ENCODE measurements at places on chromosomes 12 and 14.

- no peak for DNase-seq
Observed at GRCh38 chr12:63919756-63920155, 75.3 kb downstream of the SRGAP1 start.

DNA sequence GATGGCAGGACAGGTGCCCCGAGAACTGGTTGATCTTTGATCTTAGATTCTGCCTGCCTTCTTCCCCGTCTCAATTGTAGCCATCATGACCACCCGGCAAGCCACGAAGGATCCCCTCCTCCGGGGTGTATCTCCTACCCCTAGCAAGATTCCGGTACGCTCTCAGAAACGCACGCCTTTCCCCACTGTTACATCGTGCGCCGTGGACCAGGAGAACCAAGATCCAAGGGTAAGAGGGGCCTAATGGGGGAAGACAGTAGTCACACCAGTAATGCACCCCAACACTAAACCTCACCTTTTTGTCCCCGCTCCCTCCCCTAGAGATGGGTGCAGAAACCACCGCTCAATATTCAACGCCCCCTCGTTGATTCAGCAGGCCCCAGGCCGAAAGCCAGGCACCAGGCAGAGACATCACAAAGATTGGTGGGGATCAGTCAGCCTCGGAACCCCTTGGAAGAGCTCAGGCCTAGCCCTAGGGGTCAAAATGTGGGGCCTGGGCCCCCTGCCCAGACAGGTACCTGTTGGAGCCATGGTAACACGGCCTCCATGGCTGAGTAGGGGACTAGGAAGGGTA, 556 bp downstream of the TROAP start:
- DNase-seq: no peak

DNA sequence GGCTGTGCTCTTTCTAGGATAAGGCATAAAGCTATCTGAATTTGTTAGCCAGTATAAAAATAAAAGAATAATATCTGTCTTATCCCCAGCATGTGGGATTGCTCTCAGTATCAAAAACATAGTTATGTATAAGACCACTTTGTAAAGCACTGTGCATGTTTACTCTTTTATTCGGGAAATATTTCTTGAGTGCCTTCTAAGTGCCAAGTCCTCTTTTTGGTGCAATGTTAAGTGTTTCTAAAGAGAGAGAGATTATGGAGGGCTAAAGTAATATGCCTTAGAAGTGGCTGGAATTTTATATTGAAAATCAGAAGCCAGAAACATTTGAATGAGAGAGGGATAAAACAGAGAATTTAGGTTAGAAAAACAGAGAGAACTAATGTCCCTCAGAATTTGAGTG, 212.0 kb downstream of the ALG10B start:
- DNase-seq: no peak

GRCh38 chr14:88825078-88825458, 617 bp downstream of the TTC8 start:
- DNase-seq: peak; percentile 35

GRCh38 chr14:34325493-34325892, 136.5 kb downstream of the SPTSSA start:
- DNase-seq: no peak

GRCh38 chr12:60263161-60263560, 667.3 kb downstream of the SLC16A7 start:
- no peak for DNase-seq

DNA sequence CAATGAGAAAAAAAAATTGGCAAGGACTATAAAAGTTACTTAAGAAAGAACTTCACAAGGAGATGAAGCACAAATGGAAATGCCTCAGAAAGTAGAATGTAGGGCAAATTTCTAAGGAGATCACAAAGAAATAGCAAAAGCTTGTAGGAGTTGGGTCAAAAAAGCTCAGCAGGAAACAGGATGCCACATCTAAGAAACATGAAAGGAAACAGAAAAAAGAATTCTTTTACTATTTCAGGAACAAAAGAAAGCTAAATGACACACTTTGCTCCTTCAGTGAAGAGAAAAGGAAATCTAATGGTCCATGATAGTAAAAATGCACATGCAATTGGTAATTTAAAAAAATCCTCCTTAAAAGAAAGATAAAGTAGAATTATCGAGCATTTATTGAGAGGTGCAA, 452.1 kb upstream of the GARIN6 start:
- no peak for DNase-seq

- DNase-seq: no peak
Observed at GRCh38 chr12:77044721-77045120, 20.6 kb downstream of the E2F7 start.

GRCh38 chr14:100159865-100160533, 554 bp upstream of the DEGS2 start:
- no peak for DNase-seq

- DNase-seq: no peak
Observed at GRCh38 chr12:126189856-126190255, 1124.6 kb downstream of the AACS start.

DNA sequence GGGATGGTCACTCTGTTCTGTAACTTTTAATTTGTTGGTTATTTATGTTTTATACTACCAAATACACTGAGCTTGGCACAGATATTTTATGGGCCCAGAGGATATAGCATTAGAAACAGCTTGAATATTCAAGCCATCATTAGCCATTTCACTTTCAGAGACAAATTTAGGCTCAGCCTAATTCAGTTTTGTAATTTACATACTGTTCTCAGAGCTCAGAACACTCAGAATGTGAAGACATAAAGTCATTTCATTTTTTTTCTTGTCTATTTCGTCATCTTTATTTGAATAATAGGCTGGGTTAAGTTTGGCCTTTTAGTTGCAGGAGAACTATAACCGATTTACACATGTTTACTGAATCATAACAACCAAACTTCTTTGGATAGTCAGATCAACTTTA, 361.7 kb downstream of the SNAPC1 start:
- DNase-seq: no peak

GRCh38 chr12:117671734-117672133, 297.1 kb downstream of the KSR2 start:
- DNase-seq: peak; percentile 52

GRCh38 chr12:113933201-113933786, 32.8 kb downstream of the RBM19 start:
- peak; percentile 89 for DNase-seq

GRCh38 chr12:105825141-105825540, 313.6 kb downstream of the NUAK1 start:
- DNase-seq: no peak

GRCh38 chr14:102055181-102055901, 31.5 kb downstream of the HSP90AA1 start:
- peak; percentile 64 for DNase-seq

GRCh38 chr12:54134850-54135249, 53.9 kb downstream of the SMUG1 start:
- DNase-seq: no peak

GRCh38 chr14:22653012-22653621, 9.0 kb upstream of the OR6J1 start:
- DNase-seq: peak; percentile 80

DNA sequence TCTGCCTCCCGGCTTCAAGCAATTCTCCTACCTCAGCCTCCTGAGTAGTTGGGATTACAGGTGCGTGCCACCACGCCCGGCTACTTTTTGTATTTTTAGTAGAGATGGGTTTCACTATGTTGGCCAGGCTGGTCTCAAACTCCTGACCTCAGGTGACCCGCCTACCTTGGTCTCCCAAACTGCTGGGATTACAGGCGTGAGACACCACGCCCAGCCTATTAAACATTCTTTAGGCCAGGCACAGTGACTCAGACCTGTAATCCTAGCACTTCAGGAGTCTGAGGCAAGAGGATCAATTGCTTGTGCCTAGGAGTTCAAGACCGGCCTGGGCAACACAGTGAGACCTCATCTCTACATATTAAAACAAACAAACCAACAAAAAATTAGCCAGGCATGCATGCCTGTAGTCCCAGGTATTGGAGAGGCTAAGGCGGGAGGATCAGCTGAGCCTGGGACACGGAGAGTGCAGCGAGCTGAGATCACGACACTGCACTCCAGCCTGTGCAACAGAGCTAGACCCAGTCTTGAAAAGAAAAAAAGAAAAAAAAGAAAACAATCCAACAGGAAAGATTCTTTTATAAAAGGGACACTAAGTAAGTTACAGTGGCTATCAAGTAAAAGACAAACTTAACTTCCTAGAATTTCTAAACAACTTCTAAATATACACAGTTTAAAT, 70.2 kb downstream of the HECTD1 start:
- no peak for DNase-seq

DNA sequence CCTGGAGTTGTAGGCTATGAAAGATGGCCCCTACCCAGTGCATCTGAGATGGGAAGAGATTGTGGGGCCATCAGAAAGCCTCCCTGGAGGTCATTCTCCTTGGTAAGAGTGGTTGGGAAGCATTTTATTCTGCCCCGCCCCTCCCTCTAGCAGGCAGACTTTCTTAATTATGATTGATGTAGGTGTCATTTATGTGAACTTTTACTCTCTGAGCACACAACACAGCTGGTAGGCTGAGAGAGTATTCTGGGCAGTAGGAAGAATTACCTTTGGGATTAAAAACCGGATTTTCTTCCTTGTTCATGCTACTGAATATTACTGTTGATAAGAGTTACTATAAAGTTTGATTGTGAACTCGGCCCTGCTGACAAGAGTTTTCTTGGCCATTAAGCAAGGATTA, 266.8 kb downstream of the TTC6 start:
- DNase-seq: no peak

- DNase-seq: no peak
Observed at GRCh38 chr12:57188090-57188425, 28.5 kb upstream of the NXPH4 start.

GRCh38 chr12:19332196-19332595, 107.1 kb upstream of the AEBP2 start:
- DNase-seq: no peak

DNA sequence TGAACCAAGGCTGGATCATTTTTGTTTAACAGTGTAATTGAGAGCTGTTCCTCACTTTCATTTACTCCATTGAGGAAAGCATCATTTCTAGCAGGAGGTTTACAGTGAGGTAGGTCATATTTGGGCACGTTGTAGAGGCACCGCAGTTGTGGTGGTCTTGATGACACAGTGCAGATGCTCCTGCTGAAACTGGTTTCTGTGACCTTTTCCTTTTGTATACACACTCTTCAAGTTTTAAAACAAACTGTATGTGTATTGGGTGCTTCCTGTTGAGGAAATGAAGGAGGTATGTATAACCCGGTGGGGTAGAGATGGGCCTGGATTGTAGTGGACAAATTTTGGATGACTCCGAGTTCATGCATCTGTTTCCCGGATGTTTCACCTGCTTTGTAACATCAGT, 456.3 kb upstream of the RGS6 start:
- DNase-seq: no peak

DNA sequence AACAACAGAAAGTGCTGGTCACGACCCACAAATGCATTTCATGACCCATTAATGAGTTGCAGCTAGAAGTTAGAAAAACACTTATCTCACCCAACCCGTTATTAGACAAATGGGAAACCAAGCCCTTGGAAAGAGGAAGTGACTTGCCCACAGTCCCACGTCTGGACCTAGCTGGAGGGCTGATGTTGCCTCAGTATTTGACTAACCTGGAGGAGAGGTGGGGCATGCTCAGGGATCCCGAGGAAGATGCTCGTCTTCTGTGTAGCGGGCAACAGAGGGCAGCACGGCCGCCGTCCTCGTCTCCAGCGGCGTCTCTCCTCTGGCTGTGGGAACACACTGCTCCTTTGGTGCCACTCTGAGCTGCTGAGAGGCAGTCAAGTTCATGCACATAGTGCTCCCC, 12.7 kb downstream of the CCND2 start:
- DNase-seq: no peak

- DNase-seq: no peak
Observed at GRCh38 chr14:27660683-27661082, 1062.8 kb upstream of the NOVA1 start.

GRCh38 chr14:22227084-22227483, 361.9 kb downstream of the DAD1 start:
- no peak for DNase-seq

- no peak for DNase-seq
Observed at GRCh38 chr12:106292339-106292738, 10.2 kb upstream of the TCP11L2 start.

DNA sequence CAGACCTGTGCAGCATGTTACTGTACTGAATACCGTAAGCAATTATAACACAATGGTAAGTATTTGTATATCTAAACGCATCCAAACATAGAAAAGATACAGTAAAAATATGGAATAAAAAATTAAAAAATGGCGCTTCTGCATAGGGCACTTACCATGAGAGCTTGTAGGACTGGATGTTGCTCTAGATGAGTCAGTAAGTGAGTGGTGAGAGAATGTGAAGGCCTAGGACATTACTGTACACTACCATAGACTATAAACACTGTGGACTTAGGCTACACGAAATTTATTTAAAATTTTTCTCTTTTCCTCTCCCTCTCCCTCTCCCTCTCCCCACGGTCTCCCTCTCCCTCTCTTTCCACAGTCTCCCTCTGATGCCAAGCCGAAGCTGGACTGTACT, 194.5 kb upstream of the CDKN3 start:
- no peak for DNase-seq

GRCh38 chr14:49479432-49479831, 106.7 kb downstream of the RPS29 start:
- DNase-seq: peak; percentile 50

GRCh38 chr12:57055824-57056223, 5.9 kb upstream of the MYO1A start:
- no peak for DNase-seq

DNA sequence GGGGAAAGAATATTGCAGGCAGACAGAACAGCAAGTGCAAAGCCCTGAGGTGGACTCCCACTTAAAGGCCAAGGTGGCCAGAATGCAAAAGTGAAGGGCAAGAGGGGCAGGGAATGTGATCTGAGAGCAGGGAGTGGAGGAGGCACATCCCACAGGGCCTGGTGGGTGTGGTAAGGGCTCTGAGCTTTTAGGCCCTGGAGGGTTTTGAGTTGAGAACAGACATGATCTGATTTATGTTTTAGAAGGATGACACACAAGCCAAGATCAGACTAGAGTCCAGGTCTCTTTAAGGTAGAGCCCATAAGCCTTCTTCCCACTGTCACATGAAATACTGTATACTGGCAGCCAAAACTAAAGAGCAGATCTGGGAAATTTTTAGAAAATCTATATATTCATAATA, 162.5 kb downstream of the SLC38A4 start:
- peak; percentile 40 for DNase-seq

DNA sequence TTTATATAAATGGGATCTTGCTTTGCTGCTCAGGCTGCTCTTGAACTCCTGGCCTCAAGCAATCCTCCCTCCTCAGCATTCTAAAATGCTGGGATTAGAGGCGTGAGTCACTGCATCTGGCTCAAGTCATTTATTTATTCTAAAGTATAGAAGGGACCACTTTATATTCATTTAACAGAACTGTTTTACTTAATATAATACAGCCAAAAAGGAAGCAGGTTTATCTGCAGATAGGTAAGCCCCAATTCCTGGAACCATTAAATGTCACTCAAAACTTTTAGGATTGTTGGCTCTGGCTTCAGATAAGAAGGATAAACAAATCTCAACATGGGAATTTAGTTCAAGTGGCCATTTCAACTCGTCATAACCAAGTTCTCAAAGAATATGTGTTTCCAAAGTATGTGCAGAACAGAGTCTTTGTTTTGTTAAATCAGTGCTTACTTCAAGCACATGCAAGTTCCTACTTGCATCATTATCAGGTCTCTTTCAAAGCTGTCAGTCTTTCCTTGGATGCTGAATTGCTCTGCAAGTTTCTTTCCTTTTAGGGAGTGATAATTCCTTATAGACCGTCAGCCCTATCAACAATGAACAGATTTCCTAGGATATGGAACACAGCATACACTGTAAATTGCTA, 60.4 kb downstream of the KITLG start:
- no peak for DNase-seq
